ENCODE measurements at places on chromosomes 6 and 20.

DNA sequence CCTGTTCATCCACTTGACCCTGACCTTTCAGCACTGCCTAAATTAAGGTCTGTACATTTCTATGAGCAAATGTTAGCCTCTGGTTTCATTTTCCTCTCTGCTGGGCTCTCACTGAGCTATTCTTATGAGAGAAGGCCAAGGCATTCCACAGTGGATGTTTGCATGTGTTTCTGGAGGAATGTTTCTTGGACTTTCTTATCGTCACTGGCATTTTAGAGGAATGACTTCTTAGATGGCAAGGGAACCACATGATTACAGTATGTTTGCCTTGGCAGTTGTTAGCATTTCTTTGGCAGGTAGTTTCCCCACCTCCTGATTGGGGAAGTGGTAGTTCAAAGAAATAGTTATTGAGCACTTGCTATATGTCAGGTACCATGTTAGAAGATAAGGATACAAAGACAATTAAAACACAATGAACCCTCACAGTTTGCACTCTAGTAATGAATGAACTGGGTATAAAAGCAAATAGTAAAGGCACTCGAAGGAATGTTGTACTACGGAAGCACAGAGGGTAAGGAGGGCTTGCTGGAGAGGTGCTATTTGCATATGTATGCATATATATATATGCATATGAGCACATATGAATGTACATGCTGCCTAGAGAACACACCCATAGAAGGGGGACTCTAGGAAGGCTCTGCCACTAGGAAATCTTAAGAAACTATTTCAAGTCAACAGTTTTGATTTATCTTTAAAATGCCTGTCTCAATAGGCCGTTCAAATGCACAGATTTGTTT, 307.4 kb downstream of the EYA4 start:
- peak; percentile 65 for DNase-seq

GRCh38 chr6:2630359-2630758, 120.4 kb downstream of the MYLK4 start:
- peak; percentile 89 for DNase-seq

DNA sequence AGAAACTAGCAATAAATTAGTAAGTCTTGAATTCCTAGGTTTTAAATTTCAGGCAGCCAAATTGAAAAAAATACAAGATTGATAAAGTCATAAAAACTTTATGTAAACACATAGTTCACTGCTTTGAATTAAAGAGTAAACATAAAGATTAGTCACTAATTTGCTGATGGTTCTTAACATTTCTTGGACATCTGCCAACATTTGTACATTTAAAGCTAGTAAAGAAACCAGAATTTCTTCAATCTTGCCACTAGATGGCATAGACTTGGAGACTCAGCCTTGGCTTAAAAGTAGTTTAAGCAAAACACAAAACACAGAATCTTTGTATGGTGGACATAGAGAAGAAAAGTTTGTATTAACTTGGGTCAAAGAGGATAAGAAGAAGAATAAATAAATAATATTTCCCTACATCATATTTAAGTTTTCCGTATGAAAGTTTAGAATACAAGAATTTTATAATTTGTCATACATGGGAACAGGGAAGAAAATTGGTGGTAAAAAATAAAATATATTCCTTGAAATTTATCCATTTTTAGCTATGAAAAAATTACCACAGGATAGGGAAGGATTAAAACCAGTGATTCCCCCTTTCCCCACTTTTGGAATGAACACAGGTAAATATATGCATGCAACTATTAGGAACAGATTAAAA, 41.7 kb upstream of the FAM135A start:
- peak; percentile 77 for DNase-seq

DNA sequence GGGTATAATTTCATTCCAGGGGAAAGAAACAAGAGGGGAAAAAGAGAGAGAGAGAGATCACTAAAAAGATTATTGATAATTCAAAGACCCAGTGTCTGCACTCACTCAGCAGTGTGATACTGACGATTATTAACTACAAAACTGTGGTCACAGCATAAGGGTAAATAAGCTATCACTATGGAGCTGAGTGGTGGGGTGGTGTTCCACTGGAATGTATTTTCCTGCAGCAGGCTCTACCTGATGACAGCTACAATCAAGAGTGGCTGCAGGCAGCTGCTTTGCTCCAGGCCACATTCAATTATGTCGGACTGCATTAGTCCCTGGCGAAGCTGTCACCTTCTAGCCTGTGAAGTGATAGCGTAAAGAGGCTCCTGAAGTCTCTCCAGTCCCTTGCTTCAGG, 122.2 kb upstream of the TFAP2D start:
- DNase-seq: no peak

DNA sequence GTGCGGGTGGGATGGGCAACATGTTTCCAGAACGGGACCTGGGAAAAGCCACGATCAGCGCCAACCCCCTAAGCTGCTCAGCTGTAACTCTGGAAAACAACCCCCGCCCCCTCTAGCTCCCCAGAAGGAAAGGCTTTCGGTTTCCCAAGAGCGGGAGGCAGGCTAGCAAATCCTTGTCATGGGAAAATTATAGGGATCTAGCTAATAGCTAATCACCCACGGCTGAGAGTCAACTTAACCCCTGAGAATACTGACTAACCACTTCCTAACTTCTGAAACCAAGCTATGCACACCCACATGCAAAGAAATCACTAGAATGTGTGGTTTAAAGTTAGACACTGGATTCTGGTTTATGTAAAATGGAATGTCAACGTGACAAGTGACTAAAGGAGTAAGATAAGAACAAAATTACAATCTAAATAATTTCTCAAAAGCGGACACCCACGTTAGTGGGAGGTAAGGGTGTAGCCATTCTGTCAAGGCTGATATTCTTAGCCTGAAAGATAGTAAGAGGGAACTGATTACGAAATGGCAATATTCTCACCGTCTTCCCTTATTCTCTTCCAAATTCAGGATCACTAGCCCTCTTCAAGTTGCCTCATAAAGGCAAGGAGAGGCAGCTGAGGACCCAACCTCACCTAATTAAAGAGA, 20.1 kb downstream of the JAG1 start:
- DNase-seq: peak; percentile 88

- DNase-seq: peak; percentile 65
Measured at GRCh38 chr20:44540834-44541233, 19.0 kb upstream of the SERINC3 start.

DNA sequence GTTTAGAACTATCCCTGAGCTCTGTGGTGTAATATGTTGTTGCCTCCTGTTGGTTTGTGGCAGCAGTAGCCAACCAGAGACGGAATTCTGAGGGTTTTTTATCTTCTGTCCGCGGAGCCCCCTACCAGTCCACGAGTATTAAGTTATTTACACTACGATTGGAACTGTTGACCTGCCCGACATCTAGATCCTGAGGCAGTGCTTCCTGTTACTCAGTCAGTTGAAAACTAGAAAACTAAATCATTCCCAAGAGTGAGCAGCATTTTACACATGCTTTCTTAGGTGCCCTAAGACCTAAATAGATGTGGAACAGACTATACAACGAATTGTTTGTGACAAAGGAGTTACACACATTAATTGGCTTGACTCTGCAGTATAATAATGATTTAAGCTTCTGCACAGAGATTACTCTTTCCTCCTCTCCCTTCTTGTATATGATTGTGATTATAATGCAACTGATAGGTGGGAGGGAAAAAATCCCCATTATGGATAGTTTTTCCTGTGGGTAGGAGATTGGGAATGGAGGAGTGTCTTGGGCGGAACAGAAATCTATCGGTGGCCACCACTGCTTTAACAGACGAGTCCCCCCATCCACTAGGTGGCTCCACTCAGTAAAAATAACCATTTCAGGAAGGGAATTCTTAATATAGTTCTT, 1.7 kb downstream of the LOC128125822 start:
- DNase-seq: peak; percentile 47

GRCh38 chr6:37741757-37742400, 44.2 kb upstream of the MDGA1 start:
- DNase-seq: peak; percentile 18

GRCh38 chr6:89348372-89348771, 4.2 kb downstream of the UBE2J1 start:
- peak; percentile 29 for DNase-seq

- no peak for DNase-seq
Measured at GRCh38 chr6:1617466-1618310, 8.0 kb downstream of the FOXC1 start.

GRCh38 chr20:61044499-61044898, 207.6 kb upstream of the CDH4 start:
- no peak for DNase-seq

DNA sequence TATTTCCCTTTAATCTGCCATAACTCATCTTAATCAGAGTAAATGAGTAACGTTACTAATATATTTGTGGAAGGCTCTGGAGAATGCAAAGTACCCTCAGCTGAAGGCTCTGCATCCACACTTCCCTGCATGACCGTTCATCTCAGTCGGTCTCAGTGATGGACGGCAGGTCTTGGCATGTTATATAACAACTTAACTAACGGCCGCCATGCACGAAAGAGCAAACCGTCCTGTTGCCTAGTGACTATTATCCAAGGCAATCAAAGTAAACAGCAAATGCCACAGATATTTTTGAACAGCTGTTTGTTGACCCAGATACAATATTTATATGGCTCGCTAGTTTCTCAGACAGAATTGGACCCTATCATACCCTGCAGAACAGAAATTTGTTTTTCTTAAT, 194.9 kb upstream of the SMLR1 start:
- no peak for DNase-seq

DNA sequence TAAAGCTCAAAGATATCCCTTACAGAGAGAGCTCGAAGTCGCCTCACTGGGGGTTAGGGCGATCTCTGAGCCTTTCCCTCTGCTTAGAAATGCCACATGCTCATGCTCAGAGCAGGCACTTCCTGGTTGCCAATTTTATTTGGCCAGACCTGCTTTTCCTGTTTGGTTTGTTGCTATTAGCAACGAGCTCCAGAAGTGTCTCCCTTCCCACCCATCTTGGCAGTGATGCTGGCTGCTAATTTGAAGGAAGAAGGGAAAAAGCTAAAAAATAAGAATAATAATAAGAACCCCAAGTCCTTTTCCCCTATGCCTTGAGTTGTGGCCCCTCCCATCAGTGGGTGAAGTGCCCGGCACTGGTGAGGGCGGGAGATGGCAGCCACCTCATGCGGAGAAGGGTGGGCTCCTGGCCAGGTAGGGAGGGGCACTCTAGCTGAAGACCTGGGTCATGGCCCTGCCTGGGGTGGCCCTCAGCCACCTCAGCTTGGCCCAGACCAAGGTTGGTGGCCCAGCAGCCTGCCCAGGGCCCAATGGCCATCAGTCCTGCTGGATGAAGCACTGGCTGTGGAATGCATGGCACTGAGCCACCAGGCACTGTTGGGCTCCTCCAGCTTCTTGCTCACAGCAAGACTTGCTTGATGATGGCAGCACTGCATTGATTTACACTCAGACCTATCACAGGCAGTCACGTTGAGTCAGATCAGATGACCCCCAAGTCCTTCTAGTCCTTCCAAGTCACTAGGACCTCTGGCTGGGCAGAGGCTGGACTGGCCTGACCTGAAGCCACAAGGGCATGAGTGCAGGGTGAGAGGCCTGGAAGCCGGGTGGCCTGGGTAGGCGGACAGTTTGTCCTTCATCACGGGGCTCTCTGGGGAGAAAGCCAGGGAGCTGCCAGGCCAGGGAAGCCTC, 79.0 kb downstream of the SYNJ2 start:
- peak; percentile 87 for DNase-seq

DNA sequence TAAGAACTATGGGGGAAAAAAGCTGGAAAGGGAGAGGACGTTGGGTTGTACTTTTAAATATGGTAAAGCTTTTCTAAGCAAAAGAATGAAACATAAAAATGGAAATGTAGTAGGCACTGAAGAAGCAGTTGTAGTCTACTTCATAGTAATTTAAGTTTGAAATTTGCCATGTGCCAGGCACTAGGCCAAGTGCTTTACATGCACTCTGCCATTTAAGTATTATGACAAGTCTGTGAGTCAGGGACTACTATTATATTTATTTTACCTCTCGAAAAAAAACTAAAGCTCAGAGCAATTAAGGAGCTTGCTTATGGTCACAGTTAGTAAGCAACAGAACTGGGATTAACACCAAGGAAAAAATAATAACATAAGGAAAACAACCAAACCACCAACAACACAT, 257.8 kb downstream of the GMDS start:
- peak; percentile 68 for DNase-seq

DNA sequence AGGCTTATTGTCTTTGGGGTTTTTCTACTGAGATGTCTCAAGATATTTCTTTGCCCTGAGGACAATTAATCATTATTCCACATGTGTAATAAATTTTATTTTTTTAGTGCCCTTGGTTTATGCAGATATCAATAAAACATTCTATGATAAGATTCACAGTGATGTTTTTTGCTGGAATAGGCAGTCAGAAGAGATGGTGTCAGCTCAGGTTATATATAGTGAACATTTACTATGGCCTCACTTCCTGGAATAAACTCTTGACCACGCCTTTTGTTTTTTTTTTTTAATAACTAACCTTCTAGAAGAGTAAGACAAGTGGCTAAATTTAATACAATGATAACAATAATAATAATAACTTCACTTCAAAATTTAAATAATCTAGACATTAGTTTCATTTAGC, 209.7 kb downstream of the TRDN start:
- no peak for DNase-seq

GRCh38 chr20:32558526-32558925, 26.6 kb downstream of the NOL4L start:
- no peak for DNase-seq

- DNase-seq: peak; percentile 91
Measured at GRCh38 chr6:131979515-131980337, 28.6 kb upstream of the CCN2 start.

- no peak for DNase-seq
Measured at GRCh38 chr20:33400812-33401183, 521 bp downstream of the CDK5RAP1 start.

DNA sequence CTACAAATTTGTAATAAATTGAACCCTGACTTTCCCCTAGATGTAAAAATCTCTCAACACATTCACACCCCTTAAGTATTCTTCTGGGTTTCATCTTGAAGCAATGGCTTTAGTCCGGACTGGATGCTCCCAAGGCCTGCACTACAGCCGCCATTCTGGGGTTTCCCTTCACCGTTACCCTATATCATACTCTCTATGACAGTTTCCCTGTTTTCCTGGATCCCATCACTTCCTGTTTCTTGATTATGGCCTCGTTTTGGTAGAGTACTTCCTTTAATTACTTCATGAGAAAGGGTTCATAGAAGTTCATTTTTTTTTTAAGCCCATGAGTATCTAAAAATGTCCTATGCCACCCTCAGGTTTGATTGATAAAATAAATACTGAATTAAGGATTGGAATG, 11.7 kb downstream of the FIG4 start:
- no peak for DNase-seq

GRCh38 chr20:42134265-42135098, 516.3 kb upstream of the CHD6 start:
- no peak for DNase-seq

DNA sequence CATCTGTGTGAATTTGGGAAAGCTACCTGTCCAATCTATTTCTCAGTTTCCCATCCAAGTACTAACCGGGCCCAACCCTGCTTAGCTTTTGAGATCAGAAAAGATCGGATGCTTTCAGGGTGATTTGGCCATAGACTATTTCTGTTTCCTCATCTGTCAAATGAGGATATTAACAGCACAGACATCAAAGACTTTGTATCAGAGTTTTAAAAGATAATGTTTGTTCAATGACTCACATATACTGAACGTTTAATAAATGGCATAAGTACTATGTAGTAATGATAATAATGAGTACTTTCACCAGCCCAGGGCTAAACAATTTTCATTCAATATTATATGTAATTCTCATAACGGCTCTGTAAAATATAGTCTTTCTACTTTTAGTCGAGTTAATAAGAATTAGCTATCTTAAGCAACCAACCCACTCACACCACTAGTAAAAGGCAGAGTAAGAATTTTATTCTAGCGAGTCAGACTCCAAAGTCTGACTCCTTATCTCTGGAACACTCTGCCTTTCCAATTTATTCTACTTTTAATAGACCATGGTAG, 216.5 kb downstream of the ARHGAP18 start:
- DNase-seq: peak; percentile 70

GRCh38 chr6:170180671-170181337, 110.1 kb downstream of the DLL1 start:
- no peak for DNase-seq

Data from fibroblast of skin of abdomen (primary cell).